ENCODE measurements at places on chromosomes 6 and 20. TPM values are rescaled to one million over a fixed set of nuclear protein-coding genes. Genes with fewer than 3 reads are reported as not detected.

Gene STMN3
- total RNA-seq: 94.3 TPM

Gene PPP1R10
- total RNA-seq: 193 TPM

Gene CEBPB
- total RNA-seq: 47.1 TPM

Gene GMEB2
- 26.1 TPM for total RNA-seq

Gene OR12D3
- not detected for total RNA-seq

Gene HTR1E
- total RNA-seq: not detected

Gene RFX6
- total RNA-seq: not detected

Gene HDGFL1
- total RNA-seq: not detected

Gene SLC22A23
- 5.0 TPM for total RNA-seq

Gene TP53INP2
- 1.7 TPM for total RNA-seq

Gene PM20D2
- total RNA-seq: 12.7 TPM

Gene MYCT1
- not detected for total RNA-seq

Gene MAP1LC3A
- 0.99 TPM for total RNA-seq

Gene CD109
- 0.41 TPM for total RNA-seq

Gene PRDM1
- total RNA-seq: 0.58 TPM

Gene NKX2-4
- not detected for total RNA-seq

Gene ARMH2
- total RNA-seq: 4.5 TPM

Gene PHACTR2
- 15.4 TPM for total RNA-seq

Gene SIRPG
- total RNA-seq: 47.5 TPM

Gene BEND3
- 2.0 TPM for total RNA-seq

Gene IYD
- total RNA-seq: not detected

Gene TTLL9
- total RNA-seq: not detected

Gene TAGAP
- 54.5 TPM for total RNA-seq

Gene ZC2HC1B
- not detected for total RNA-seq

Gene PRRT1
- 5.5 TPM for total RNA-seq

Gene ATP9A
- total RNA-seq: 0.08 TPM

Measured in naive thymus-derived CD8-positive, alpha-beta T cell (primary cell).